ENCODE measurements at places on chromosomes 6 and 20.

GRCh38 chr6:85594197-85594930 lies 706 bp upstream of the SNX14 start:
- DNase-seq = no peak

DNA sequence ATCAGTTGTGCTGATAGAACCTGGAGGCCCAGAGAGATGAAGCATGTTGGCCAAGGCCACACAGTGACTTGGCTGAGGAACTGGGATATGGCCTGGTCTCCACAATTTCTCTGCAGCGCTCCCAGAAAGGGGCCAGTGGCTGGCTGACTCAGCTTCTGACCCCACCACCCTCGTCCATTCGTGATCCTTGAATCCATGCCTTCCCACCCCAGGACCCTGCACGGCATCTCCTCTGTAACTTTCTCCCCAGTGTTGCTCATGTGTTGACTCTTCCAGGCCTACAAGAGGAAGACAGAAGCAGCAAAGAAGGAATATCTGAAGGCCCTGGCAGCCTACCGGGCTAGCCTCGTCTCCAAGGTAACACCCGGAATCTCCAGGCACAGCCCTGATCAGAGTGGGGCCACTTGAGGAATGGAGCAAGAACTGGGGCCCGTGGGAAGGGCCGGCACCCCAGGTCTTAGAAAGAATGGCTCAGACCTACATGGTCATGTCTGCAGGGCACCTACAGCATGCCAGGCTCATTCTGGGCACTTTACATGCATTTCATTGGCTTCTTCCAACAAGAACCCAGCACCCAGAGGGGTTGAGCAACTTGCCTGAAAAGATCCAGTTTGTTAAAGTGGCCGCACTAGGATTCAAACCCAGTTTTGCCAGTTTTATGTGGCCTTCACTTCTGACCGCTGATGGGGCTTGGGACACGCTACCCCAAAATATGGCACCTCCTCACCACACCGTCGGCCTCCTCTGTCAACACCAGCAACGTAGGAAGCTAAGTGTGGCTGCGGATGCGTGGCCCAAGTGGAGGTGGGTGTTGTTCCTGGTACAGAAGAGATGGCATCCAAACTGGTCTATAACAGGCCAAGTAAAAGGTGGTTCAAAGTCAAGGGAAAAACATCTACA lies 122.2 kb downstream of the JPH2 start:
- no peak for DNase-seq

DNA sequence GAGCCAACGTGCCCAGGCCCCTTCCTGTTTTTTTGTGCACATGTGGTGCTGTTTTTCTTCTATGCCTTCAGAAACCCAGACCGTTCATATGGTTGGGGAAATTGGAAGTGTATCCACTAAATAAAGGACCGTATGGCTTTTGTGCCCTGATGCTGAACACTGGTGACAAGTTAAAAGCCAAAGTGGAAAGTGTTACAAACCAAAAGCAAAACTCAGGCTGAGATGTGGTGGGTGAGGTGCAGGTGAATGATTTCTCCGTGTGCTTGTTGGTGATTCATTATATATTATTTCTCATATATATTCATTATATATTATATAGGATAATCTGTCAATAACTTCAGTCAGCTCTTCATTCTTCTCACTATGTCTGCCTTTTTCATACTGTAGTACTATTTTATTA lies 148.6 kb downstream of the SOBP start:
- DNase-seq = no peak

DNA sequence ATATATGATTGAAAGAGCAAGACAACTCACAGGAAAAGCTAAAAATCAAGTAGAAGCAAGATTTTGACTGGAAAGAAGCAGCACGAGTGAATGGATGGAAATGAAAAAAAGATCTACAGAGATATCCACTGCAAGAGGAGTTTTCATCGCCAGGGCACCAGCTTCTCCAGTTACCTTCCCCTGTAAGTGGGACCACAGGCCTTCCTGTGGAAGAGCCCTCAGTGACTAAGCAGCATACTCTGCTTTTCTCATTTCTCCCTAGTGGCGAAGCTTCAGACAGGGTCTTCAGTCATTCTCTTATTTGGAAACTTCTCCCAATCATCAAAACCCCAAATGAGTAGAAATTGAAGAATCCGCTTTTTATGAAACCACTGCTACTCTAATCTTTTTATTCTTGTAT lies 40.5 kb downstream of the ADGRB3 start:
- DNase-seq = no peak

DNA sequence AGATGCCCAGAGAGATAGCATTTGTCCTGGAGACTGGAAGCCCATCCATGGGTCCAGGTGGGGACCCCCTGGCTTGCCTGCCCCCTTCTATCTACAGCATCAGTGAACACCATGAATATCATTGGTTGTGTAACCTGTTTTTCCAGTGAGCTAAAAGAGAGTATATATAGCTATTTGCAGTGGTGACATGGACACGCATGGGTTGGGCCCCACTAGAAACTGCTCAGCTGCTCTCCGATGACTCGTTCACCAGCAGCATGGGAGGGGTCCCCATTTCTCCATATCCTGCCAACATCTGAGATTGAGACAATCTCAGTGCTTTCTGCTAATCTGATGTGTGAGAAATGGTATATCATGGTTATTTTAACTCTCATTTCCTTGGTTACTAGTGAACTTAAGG lies 4.0 kb upstream of the ZC3H12D start:
- no peak for DNase-seq

- DNase-seq = no peak
Observed at GRCh38 chr20:9400171-9401025, 114.0 kb upstream of the LAMP5 start.

GRCh38 chr20:57756213-57756612 lies 46.4 kb upstream of the PMEPA1 start:
- DNase-seq = no peak

DNA sequence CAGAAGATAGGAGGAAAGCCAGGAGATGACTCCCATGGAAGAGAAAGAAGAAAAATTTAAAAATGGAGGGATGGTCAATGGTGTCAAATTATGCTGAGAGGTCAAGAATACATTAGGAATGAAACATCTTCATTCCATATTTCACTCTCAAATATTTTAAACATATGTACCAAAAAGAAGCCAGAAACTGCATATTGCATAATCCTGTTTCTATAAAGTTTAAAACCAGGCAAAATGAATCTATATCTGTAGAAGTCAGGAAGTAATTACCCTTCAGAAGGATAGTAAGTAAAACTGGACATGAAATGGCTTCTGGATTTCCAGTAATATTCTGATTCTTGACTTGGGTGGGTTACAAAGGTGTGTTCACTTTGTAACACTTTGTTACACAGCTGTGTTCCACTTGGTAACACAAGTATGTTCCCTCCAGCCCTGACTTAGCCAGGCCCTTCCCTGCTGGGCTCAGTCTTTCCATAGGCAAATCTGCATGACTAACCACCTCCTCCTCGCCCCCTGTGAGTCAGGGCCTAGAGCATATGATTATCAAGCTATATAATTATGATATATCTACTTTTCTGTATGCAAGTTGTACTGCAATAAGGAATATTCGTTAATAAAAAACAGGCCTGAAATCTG lies 20.2 kb upstream of the C6orf141 start:
- no peak for DNase-seq

- DNase-seq = no peak
Observed at GRCh38 chr6:134182528-134182927, 130.1 kb upstream of the SLC2A12 start.

DNA sequence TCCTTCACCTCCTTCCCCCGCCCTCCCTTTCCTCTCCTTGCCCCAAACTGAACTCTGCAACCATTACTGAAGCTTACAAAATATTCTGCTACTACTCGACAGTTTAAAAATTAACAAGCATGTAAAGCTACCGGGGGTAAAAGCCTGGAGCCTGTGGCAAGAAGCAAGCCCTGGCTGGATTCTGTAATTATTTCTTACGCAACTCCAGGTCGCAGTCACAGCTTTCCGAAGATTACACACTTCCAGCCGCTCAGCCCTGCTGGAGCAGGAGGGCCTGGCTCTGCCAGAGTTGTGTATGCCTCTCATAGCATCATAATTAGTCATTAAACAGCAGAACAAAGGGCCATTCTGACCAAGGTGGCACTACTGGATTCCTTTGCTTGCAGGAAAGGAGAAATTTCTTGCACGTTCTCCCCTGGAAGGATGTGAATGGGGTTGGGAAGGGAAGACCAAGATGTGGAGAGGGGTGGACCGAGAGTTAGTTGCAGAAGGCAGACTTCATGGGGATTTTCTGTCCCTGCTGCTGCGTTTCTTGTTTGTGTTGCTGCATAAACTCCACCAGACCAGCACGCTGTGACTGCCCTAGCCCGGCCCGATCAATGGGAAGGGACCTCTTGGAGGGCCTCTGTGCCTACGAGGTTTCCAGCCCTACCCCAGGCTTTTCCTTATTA lies 23.6 kb downstream of the FOXQ1 start:
- DNase-seq = no peak

DNA sequence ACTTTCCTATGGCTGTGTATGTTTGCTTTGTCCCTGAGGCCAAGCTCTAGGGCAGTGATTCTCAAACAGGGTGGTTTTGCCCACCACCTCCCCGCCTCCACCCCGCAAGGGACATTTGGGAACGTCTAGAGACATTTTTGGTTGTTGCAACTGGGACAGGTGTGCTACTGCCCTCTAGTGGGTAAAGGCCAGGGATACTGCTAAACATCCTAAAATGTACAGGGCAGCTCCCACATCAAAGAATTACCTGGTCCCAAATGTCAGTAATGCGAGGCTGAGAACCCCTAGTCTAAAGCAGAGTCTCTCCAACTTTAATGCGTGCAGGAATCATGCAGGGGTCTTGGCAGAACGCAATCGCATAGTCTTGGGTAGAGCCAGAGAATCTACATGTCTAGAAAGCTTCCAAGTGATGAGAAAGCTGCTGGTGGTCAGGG lies 5.1 kb downstream of the KCNS1 start:
- DNase-seq = peak; percentile 13

DNA sequence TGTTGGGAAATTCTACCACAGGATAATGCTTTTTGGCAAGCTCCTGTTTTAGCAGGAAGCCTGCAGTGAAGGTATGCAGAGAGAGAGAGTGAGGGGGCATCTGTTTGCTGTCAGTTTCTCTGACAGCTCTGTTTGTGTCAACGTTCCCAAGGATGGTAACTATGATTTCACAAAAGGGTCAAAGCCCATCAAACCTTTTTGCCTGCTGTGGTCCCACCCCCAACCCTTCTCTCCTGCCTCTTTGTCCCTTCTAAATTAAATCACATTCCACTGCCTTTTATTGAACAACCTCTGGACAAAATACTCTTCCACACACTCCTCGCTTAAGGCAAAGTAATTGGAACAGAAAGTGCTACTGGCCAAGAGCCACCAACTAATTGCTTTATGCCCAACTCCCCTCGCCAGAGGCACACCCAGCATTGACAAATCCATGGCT lies 128.3 kb downstream of the TSHZ2 start:
- no peak for DNase-seq

GRCh38 chr6:37168811-37169495 lies 999 bp upstream of the PIM1 start:
- no peak for DNase-seq

DNA sequence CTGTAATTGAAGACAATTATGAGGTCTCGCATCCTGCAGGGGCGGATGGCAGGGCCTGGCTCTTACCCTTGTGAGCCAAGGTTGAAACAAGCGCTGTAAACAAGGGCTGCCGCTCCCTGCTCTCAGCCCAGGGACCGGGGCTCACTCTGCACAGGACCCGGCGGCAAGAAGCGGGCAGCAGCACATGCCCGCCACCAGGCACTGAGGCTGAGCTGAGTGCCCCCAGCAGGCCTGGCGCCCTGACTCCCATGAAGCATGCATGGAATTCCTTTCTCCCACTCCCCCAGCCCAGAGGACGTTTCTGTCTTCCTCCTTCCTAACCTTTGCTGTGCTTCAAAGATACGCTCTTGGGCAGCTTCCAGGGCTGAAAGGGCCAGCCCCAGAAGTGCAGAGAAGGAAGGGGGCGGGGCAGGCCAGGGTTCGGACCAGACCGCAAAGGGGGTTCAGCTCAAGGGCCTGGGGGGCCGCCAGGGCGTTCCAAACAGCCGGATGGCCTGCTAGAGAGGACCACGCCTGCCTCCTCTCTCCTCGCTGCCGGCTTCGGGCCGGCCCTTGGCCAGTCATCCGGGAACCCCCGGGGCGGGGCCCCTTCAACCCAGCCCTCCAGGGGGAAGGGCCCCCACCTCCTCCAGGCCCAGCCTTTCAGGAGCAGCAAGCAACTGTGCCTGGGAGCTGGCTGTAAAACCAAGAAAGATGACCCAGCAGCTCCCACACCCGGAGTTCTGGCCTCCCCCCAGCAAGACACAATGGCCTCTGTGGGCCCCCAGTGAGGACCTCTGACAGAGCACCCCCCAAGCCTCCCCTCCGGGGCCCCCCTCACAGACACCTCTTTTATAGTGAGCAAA lies 109.9 kb downstream of the NOL4L start:
- DNase-seq = no peak

DNA sequence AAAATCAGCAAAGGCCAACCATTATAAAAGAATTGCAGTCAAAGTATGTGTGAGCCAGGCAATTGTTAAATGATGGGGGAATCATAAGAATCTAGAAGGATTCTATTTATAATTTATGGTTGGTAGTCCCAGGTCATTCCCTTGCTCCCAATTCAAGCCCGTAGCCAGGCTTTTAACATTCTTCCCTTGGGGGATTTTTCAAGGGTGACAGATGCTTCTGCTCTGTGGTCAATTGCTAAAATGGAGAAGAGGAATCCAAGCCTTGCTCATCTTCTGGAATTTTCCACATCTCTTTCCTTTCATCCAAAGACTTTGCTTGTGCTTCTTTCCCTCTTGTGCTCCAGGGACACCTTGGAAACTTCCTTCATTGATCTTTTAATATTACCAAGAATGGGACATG lies 18.0 kb upstream of the BCAS1 start:
- DNase-seq = no peak

DNA sequence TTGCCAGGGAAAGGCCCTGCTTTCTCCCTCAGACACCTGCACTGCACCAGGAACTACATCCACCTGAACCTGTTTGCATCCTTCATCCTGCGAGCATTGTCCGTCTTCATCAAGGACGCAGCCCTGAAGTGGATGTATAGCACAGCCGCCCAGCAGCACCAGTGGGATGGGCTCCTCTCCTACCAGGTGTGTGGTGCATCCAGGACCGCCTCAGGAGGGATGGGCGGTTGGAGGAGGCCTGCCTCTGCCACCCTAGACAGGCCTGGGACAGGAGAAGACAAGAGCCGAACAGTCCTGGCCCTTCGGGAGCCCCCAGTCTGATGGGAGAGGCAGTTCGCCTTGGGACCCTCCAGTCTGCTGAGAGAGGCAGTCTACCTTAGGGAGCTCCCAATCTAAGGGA lies 24.2 kb downstream of the GLP1R start:
- no peak for DNase-seq

DNA sequence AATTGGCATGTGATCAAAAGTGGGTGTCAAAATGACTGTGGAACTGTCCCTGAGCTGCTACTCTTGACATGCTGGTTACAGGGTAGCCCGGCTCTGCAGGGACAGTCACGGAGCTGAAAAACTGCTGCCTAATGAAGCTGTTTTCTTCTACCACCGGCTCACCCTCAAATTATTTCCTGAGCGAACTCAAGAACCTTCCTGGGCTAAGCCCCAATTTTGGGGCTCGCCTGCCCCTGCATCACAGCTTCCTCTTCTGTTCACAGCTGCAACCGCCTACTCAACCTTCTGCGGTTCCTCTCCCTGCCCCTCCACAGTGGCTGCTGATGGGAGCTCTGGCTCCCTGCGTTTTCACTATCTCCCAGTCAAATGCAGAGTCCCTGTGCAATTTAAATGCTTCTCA lies 110.8 kb upstream of the MLN start:
- no peak for DNase-seq

- no peak for DNase-seq
Observed at GRCh38 chr6:33206864-33207551, 1.3 kb upstream of the RING1 start.

GRCh38 chr6:5331845-5332442 lies 70.6 kb downstream of the FARS2 start:
- DNase-seq = no peak

All from NCI-H187 (cell line).